NK-92 treated with Interleukin-12 subunit alpha and Interleukin-12 subunit beta, amount 100 ng/mL, for 24 hours (cell line): ENCODE measurements at places on chromosomes 2 and 18.

DNA sequence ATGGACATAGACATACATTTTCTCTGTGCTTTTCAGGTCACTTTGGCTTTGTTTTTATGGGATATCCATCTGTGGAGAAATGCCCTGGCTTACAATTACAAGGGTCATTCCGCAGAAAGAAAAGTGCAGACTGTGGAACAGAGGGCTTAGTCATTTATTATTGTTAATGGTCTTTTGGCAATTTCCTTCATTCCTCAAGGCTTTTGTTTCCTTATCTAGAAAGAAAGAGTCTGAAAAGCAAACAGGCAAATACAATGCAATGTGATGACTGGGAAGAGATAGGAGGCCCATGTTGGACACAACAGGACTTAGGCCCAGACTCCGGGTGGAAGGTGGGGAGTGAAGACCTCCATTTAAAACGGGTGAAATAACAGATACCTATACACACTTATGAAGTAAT, 129.5 kb upstream of the CAVIN2 start:
- DNase-seq: no peak

DNA sequence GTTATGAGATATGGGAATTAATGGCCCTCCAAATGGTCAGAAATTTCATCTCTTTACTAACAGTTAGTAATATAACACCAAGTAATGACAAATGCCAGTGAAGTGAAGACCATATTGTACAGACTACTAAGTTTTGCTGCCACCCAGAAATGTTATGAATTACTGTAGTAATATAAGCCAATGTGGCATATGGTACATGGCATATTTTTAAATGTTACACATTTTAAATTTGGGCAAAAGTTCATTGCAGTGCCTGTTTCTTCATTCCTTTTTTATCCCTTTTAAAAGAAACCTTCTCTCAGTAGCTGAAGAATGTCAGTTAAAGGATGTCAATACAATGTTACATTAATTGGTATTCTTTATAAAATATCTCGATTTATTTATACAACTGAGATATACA, 626.5 kb upstream of the SLC8A1 start:
- no peak for DNase-seq

DNA sequence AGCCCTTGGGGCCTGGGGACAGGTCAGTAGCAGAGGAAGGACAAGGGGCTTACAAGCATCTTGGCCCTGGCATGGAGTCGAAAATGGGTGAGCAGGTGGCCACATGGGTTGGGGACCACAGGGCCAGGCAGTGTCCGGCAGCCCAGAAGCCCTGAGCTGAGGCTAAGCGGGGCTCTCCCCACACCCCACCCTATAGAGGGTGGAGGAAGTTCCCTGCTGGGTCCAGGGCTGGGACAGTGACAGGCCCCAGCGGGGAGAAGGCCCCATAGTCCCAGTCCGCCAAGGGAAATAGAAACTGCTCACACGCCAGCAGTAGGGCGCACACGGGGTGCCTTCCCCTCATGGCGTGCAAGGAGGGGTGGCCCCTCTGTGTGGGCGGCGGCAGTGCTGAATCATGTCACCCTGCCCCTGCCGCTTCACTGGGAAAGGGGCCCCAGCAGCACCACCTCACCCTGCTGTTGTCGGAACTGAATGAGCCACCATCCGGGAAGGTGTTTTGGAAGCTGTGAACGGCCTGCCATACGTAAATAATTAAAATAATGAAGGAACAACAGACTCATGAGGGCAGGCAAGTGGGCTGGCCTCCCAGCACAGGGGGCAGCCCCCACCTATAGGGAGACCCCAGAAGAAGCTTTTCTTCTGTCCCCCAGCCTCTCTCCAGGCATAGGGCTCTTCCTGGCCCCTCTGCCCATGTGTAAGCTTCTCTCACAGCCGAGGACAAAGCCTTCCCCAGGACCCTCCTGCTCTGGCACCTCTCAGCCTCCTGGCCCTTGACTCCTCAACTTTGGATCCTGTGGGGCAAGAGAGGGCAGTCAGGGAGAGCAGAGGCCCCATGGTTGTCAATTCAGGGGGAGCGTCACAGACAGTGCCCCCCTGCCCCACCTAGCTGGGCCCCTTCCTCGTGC, 12.7 kb upstream of the DUSP2 start:
- DNase-seq: no peak

DNA sequence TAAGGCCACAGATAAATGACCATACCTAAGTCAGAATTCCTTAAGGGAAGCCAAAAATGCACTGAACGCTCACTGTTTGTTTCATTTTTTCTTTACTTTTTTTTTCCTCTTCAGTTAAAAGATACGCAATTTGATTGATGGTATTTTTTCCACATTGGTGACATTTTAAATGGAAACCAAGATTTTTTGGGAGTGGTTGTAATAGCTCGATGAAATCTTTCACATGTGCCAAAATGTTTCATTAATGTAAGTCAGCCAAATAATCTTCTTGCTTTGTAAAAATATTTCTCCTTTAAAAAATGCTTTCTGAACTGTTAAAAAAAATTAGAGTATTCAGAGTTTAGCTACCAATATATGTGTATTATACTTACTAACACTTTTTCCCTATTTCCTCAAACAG, 339.8 kb downstream of the ZEB2 start:
- DNase-seq: no peak

DNA sequence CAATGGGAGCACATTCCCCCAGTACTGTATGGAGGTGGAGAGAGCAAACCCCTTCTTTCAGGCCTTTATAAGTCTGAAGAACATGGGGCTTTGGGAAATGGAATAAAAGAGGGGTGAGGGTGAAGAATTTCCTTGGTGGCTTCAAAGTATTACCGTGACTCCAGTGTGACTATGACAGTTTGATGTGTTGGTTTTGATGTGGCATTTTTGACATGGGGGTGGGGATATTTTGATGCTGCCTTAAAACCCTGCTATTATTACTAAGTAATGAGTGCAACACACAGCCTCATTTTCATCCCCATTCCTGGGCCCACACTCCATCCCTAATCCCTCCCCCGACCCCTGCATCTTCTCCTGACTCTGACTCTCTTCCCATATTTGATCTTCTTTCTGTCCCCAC, 23.6 kb downstream of the QPCT start:
- DNase-seq: no peak

DNA sequence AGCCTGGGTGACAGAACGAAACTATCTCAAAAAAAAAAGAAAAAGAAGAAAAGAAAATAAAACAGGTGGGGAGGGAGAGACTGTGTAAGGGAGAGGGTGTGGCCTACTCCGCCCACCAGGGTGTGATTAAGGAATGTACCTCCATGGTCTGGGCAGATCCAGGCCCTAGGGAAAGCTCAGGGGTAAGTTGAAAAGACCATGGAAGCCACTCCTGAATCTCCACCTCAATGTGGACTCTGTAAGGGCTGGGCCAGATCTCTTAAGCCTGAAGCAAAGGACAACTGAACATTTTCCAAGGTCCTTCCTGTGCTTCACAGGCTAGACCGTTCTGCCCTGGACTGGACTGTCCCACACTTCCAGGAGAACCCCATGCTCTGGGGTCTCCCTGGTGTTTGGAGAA, 9.7 kb upstream of the ATG16L1 start:
- no peak for DNase-seq

- DNase-seq: no peak
These were observed 23.7 kb upstream of the MMADHC start for GRCh38 chr2:149611100-149611820.

DNA sequence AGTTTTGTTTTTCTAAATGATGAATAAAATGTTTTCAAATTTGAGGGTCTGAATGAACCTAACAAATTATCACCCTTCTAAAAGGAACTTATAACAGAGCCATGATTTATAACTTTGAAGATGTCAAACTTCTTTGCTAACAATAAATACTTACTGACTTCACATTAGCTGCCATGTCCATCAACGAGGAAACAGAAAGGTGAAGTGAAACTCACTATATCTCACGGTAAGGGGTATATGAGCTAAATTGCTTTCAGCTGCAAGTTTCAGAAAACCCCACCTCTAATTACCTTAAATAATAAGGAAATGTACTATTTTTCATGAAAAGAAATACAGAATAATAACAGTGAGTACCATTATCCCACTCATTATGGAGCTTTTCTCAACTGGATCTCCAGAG, 350.8 kb upstream of the NT5C1B start:
- no peak for DNase-seq

DNA sequence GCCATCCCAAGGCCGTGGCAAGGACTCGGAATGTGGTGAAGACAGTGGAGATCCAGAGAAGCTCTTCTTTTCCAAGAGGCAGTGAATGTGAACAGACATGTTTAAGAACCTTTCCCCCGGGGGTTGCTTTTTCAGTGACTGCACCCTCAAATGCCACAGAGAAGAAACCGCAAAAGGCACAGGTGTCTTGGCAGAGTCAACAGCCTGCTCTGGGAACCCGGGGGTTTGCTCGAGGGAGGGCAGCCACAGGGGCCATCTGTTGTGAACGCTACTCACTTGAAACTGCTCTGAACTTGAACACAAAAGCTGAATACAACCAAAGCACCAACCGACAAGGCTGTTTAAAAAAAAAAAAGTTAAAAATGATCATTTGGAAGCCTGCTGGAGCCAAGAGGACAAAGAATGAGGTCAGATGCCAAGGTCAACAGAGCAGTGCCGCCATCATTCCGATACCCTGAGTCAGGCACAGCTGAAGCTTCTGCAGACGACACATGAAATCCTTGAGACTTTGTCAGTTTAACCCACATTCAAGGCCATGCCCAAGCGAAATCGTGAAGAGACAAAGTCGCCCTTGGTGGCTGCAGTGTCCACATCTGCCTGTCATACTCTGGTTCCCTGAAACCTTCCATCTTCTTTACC, 47.4 kb downstream of the PSMG2 start:
- no peak for DNase-seq

GRCh38 chr2:79887747-79888374, 375.0 kb downstream of the CTNNA2 start:
- no peak for DNase-seq

DNA sequence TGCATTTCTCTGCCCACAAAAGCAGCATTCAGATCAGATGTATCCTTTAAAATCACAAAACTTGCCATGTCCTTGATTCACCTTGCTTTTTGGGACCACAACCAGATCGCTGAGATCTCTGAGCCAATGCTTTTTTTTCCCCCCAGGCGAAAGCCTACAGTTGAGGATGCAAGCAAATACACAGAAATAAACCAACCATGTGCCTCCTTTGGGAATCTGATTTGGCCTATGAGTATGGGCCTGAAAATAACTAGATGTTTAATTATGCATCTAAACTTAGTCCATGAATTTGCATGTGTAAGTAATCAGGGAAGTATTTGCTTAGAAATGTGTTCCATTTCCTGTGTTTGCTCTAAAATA, 49.7 kb upstream of the CDC42EP3 start:
- DNase-seq: no peak

DNA sequence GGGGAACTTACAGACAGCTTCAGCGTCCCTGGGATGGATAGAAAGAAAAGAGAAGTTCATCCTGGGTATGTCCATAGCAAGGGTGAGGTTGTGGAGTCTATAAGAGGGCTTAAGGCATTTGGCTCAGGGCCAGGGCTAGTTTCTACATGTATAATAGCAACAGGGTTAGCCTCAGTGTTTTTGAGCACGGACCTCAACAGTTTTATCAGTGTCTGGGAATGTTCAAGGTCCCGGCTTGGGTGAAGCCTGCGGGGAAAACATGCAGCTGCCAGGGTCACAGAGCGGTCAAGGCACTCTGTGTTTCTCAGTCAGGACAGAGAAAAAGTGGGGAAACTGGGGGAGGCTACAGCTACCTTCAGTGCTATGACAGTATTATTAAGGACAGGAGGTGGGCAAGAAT, 427.7 kb upstream of the HS6ST1 start:
- no peak for DNase-seq

DNA sequence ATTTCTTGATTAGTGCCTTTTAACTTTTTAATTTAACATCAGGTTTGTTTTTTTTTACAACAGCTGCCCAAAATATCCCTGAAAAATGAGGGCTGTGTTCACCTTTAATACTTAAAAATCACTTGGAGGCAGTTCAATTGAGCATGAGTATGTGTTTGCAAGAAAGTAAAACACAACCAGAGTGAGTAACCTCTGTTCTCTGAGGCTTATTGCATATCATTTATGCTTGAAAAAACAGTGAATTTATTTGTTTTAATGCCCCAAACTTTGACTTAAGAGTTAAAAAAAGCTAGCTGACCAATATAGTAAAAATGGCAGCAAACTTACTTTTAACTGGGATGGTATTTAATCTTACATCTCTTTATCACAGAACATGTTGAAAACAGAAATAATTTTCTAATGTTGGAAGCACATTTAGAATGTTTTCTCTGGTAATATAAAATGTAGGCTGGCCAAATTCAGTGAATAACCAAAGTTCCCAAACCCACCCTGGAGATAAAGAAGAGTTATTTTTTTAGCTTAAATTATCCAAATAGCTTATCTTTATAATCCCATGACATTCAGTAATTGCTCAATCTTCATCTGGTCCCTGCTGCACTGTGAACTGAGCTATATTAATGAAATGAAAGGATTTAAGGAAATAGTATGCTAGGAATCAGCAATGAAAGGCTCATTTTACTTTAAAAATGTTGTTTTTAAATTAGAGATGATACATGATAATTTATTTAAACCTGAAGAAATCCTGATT, 24.8 kb upstream of the EFEMP1 start:
- no peak for DNase-seq

DNA sequence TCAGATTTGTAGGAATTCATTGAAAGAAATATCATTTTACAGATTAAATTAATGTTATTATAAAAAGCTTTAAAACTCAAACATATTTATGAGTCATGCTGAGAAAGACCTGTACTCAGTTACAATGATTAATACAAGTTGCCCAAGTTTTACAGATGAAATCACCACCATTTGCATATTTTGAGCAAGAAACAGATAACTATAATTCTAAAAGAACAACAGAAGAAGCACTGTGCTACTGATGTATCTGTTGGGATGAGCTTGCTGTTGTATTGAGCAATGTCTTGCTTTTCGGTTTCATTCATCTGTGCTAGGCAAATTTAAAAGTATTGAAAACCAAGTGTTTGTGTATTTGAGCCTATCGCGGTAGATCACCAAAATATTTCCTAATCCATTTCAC, 1589.1 kb upstream of the ZEB2 start:
- DNase-seq: no peak

DNA sequence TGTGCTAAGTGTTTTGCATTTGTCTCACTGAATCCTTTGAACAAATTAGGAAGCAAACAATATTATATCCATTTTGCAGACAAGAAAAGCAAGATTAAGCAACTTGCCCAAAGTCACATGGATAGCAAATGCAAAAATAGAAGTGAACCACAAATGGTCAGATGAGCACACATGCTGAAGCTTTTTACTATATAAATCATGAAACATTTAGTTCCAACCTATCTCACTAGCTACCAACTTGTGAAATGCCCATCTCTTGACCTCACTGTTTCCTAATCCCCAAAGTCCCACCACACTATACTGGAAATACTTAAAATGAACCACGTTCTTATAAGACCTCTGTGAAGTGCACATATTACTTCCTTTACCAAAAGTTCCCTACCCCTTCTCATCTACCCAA, 380.5 kb downstream of the ERBB4 start:
- no peak for DNase-seq
